ENCODE measurements at places on chromosomes 16 and 17. TPM values are rescaled to one million over a fixed set of nuclear protein-coding genes. Genes with fewer than 3 reads are reported as not detected.

Gene AOC3
- 0.46 TPM for total RNA-seq

Gene KLHL10
- not detected for total RNA-seq

Gene SLC2A4
- total RNA-seq, result not detected

Gene TVP23A
- not detected for total RNA-seq

All from CD8-positive, alpha-beta T cell (primary cell).